Tibial artery (tissue), 4 donors: ENCODE measurements at places on chromosomes 13 and 19.

GRCh38 chr13:76879883-76880270, 6.3 kb downstream of the KCTD12 start:
- peaks cover 16% of the 10 kb centered on the region for H3K4me1 ChIP-seq
- no peak for DNase-seq
- peak overlapping the region; percentile 63 for H3K27ac ChIP-seq
- no peaks in the 10 kb centered on the region for H3K36me3 ChIP-seq
- H3K27me3 ChIP-seq = no peaks in the 10 kb centered on the region
- H3K4me3 ChIP-seq = no peak overlapping the region

GRCh38 chr13:111623743-111624505, 303.5 kb downstream of the TEX29 start:
- H3K4me3 ChIP-seq = no peak overlapping the region
- H3K36me3 ChIP-seq = no peaks in the 10 kb centered on the region
- no peak for DNase-seq

DNA sequence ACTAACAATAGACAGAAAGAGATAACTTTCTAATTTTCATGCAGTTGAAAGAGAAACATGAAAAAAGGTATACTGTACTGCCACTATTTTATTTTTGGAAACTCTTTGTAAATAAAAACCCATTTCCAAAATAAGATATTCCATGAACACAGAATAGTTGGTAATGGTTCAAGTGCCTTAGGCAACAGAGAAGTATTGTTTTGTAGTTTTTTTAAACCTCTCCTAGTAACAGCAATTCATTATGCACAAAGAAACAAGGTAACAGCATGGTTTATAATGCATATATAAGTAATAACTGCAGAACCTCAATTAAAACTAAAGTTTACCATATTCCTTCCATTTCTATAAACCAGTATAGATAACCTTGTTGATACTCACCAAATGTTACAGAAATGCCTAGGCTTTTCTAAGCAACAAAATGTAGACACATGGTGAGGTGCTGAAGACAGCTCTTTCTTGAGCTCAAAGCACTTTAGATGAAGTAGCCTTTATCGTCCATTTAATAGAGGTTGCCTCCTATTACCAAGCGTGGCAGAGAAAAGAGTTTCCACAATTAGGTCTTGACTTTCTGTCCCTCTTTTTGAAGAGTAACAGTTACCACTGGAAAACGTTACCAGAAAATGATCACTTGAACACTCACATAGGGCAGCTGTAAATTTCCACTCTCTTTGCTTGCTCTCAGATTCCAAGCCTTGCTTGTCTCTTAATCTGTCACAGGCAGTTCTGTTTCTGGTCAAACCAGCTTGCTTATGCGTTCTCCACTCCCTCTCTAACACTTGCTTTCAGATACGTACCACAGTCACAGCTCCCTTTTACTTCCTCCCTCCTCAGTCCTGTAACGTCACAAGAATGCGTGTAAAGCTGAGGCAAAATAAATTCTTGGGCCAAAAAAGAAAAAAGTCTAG, 42.9 kb downstream of the CAB39L start:
- peaks cover 29% of the 10 kb centered on the region for H3K4me1 ChIP-seq
- peak overlapping the region; percentile 52 for H3K4me3 ChIP-seq
- no peak for DNase-seq
- no peaks in the 10 kb centered on the region for H3K27me3 ChIP-seq
- no peaks in the 10 kb centered on the region for H3K36me3 ChIP-seq

DNA sequence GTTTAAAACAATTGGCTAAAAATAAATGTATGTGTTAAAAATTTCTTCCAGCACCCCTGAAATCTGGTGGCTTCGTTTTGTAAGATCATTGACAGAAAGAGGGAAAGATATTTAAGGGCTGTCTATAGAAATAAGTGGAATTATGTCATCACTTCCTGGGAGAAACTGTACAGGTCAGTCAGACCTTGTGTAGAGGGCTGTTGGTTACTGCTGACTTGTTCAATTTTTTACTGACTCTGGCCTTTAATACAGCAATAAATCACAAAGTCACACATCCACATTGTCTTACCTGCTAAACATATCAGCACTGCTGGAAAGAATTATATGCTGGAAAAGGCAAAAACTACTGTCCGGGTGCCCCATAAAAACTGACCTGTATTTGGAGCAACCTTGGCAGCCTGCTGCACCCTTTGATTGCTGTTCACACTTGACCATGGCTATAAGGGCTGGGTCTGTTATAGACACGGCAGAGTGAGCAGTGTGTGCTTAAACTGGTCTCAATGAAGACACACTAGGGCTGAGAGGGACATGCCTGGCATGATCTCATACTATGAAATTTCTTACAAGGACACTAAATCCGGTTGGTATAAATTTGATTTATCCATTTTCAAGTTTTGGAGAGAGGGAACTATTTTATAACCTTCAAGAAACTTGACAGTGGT, 162.1 kb downstream of the NHLRC3 start:
- no peaks in the 10 kb centered on the region for H3K27me3 ChIP-seq
- H3K36me3 ChIP-seq = no peaks in the 10 kb centered on the region
- H3K4me1 ChIP-seq = peaks cover 8% of the 10 kb centered on the region
- no peak overlapping the region for H3K4me3 ChIP-seq
- H3K27ac ChIP-seq = no peak overlapping the region

DNA sequence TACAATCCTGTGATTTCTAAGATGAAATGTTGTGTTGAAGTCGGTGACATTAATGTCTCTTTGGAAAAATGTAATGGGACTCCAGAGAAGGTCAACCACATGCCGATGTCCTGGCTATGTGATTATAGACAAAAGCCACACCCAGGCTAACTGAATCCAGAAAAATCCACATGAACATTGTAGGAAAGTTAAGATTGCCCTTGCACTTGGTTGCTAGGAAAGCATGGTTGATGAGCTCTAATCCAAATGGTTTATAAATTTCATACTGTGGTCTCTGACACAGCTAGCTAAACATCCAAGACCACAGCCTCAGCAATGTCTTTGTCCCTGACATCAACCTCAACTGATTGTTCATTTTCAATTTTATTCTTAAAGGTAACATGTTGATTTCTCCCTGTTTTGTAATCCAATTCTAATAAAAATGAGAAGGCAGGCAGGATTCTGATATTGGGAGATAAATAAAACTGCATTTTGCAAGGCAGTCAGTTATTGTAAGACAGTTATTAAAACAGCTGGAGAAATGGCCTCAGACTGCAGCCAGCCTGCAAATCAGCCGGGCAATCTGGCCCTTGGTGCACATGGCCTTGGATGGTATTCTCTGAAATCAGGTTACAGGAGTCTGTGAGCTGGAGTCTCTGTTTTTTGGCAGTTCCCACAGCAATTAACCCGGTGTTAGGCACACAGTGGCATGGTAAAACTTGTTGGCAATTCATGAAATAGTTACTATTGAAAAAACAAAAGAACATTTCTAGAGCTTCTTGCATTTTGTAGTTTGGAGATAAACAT, 93.9 kb downstream of the STARD13 start:
- no peaks in the 10 kb centered on the region for H3K27me3 ChIP-seq
- peak overlapping the region; percentile 21 for H3K27ac ChIP-seq
- H3K4me3 ChIP-seq = no peak overlapping the region
- no peaks in the 10 kb centered on the region for H3K36me3 ChIP-seq
- no peak for DNase-seq

DNA sequence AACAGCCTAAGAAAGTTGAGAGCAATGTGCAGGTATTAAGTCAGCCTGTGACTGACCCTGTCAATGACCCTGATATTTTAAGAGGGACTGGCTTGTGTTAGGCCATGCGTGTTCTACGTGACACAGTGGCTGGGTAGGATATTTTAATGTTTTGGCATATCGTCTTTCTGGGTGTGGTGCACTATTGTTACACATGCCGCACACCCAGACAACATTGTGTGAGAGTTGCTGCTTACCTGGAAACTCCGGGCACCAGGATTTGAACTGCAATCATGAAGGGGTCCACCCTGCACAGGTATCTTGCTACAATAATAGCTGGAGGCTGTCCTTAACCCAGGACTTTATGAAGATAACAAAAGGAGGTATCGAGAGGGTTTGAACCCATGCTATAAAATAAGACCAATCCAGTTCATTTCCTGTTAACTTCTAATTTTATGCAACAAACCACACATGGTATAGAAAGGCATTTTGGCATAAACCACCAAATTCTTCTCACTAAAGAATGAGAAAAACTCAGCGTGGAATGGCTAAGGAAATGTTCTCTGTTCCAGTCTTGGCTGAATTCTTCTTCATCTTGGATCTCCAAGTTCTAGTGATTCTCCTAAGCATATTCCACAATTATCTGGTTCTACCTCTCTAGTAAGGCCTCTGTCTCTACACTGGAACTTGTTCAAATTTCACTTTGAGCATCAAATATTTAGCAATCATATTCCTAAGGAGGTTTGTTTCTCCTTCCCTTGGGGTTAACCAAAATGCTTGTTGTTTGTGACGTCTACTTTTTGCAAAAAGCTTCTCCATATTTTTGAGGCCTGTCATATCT, 38.7 kb upstream of the POMP start:
- H3K4me1 ChIP-seq = no peaks in the 10 kb centered on the region
- H3K27ac ChIP-seq = no peak overlapping the region
- no peak overlapping the region for H3K4me3 ChIP-seq

GRCh38 chr13:114315074-114315785, 927 bp downstream of the CHAMP1 start:
- H3K27ac ChIP-seq = peak overlapping the region; percentile 89
- peaks cover 3% of the 10 kb centered on the region for H3K36me3 ChIP-seq
- H3K27me3 ChIP-seq = no peaks in the 10 kb centered on the region
- peak overlapping the region; percentile 69 for H3K4me3 ChIP-seq
- DNase-seq = no peak

GRCh38 chr13:107864543-107865317, 350.6 kb downstream of the LIG4 start:
- H3K27me3 ChIP-seq = peaks cover 38% of the 10 kb centered on the region
- no peak for DNase-seq
- no peaks in the 10 kb centered on the region for H3K36me3 ChIP-seq

- no peak for DNase-seq
- no peaks in the 10 kb centered on the region for H3K27me3 ChIP-seq
- H3K4me3 ChIP-seq = no peak overlapping the region
- no peaks in the 10 kb centered on the region for H3K36me3 ChIP-seq
- H3K4me1 ChIP-seq = no peaks in the 10 kb centered on the region
Observed at GRCh38 chr19:38062959-38063761, 156.2 kb downstream of the SIPA1L3 start.

DNA sequence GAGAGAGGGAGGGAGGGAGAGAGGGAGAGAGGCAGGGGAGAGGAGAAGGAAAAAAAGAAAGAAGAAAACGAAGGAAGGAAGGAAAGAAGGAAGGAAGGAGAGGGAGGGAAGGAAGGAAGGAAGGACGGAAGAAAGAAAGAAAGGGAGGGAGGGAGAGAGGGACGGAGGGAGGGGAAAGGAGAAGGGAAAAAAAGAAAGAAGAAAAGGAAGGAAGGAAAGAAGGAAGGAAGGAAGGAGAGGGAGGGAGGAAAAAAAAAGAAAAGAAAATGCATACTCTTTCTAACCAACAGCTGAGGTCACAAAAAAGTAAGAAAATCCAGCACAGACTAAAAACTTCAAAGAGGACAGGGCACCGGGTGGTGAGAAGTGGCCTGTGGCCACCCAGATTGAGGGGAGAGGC, 109.7 kb downstream of the GNG7 start:
- no peak overlapping the region for H3K4me3 ChIP-seq
- DNase-seq = no peak
- H3K27me3 ChIP-seq = no peaks in the 10 kb centered on the region
- H3K27ac ChIP-seq = no peak overlapping the region

DNA sequence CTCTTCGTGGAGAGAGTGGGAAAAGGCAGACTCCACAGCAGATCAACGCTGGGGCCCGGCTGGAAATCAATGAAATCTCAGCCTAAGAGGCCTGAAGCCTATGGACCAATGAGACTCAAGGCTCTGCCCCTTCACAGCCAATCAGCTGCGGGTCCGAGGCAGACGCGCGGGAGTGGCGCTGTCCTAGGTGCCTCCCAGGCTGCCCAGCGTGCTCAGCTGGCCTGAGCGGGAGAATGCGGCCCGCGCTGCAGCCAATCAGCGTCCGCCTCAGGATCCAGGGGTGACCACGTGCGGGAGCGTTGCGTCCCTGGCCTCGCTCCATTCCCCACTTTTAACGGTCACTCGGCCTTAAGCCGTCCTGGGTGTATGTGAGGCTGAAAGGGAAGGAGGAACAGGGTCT, at the start of gene ZBTB32:
TSS of gene ZBTB32 (plus strand) at position 341 of the 400 bp plus-strand sequence. CDS start 10,069 bp downstream, outside the sequence.
- H3K36me3 ChIP-seq = no peaks in the 10 kb centered on the region
- no peak within 1 kb of the TSS for H3K4me3 ChIP-seq
- no peak within 1 kb of the TSS for H3K27ac ChIP-seq
- peaks cover 8% of the 10 kb centered on the region for H3K27me3 ChIP-seq
- DNase-seq = no peak

DNA sequence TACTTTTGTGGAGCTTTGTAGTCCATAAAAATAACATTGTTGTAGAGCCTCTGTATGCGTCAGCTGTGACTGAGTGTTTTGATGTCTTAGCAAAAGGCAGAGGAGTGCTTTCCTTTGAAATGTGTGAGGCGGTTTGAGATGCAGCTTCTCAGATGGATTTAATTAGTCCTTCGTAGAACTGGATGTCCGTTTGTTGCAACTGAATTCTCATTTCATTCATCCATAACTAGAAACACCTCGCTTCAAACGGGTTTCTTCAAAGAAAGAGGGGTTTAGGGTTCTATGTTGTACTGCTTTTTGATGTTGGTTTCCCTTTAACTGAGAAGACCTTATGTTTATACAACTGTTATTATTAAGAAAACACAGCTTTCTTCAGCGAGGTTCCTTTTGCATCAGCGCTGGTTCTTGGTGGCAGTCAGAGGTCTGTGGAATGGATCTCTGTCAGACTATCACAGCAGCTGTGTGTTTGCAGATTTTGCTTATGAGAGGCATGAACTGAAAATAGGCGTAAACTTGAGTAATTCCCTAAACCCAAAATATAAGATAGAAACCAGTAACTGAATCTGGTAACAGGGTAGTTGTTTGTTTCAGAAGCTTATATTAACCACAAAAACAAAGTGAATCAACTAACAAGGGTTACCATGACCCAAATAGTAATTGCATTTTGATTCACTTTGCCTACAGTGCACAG, 194.4 kb downstream of the GGACT start:
- no peaks in the 10 kb centered on the region for H3K27me3 ChIP-seq
- no peak for DNase-seq
- no peak overlapping the region for H3K27ac ChIP-seq
- peaks cover 22% of the 10 kb centered on the region for H3K4me1 ChIP-seq
- no peaks in the 10 kb centered on the region for H3K36me3 ChIP-seq
